Tibial nerve (tissue), 4 donors: ENCODE measurements at places on chromosomes 11 and 22.

DNA sequence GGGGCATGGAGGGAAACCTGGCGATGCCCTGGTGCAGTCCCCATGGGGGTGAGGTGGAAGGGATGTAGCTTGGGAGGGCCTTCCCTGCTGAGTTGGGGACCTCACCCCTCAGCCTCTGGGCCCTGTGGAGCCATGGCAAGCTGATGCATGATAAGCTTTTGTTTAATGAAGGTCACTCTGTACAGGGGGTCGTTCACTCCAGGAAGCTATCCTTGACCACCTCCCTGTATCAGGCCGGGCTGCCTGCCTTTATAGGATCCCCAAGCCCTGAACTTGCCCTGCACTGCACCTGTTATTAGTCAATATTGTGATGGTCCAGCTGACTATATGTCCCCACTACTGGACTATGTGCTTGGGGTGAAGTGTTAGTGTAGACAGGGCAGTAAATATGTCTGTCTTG is 49.7 kb upstream of the MYEOV start:
- no peak for DNase-seq

DNA sequence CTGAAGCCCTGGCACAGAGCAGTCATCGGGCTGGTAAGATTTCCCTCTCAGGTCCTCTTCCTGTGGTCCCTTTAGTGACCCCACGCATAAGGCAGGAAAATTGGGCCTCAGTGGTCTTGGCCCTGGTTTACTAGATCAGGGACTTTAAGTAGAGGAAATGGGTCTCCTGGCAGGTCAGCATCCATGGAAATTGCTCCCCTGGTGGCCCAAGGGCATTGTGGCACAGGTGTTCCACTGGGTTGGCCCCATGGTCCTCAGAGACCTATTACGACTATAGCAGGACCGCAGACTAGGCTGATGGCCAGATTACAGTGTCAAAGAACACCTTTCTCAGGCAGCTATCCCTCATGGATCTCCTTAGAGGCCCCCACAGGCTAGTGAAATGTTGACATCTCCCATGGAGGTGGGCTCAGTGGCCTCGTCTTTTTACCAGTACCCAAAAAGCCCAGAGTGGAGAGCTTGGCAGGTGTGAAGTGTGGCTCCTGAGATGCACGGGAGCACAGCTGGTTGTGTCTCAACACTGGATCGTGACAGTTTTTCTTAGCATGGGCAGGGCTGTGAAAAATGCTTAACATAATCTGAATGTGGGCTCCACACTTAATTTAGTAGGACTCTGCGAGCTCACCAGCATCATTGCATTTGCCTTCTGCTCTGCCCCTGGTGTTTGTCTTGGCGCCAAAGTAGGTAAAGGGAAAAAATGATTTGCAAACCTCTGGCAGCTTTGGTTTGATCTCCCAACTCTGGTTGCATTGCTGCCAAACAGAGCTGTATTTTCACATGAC is 74.2 kb downstream of the ZBTB16 start:
- DNase-seq, result no peak

GRCh38 chr11:10450462-10451425 is 4.3 kb upstream of the AMPD3 start:
- DNase-seq, result no peak

DNA sequence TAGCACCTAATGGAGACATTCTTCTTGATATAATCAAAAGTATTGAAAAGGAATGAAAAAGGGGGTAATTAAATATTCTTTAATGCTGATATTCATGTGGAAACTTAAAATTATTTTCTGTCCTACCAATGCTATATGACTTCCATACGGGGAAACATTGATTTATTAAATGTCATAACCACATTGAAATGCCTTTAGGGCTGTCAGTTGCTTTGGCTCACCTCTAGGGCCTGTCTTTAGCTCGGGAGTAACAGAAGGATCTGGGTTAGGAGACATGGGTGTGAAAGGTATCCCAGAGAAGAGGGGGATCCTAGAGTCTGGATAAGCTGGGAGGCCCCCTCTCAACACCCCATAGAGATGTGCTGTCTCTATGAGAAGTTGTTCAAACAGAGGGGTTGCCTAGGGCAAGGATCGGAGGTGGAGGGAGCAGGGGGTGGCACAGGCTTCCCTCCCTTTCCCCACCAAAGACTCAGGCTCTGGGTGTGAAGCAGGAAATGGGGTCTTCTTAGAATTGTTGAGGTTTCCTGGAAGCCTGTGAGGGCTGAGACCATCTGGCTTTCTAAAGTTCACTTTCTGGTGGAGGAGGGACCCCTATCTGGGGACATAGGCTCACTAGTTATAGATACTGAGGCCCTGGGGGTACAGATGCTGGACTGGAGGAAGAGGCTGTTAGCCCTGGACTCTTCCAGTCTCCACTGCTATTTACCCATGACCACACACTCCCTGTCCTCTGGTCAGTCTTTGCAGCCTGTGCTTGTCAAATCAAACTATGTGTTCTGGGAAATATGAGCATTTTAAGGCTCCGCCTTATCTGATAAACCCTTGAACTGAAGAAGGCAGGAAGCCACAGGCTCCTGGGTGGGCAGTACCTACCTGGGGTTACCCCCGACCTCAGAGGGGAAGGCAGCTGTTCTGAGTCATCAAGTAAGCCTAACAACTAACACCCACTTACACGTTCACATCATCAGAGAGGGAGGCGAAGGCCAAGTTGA is 55.8 kb upstream of the RRAS2 start:
- no peak for DNase-seq

DNA sequence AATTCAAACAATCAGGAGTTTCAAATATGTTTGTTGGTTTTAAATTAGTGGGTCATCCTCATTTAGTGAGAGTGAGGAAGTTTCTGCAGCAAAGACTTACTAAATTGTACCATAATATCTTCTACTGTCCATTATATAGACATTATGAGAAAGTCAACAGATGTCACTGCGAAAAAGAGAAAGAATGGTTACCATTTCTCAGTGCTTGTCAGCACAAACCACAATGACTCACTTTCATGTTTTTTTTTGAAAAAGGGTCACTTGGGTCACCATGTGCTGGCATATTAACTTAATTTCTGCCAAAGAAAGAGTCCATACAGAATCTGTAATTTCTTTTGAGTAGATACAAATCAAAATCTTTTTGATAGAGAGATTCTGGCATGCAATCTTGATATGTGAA is 924.6 kb upstream of the FAT3 start:
- no peak for DNase-seq

DNA sequence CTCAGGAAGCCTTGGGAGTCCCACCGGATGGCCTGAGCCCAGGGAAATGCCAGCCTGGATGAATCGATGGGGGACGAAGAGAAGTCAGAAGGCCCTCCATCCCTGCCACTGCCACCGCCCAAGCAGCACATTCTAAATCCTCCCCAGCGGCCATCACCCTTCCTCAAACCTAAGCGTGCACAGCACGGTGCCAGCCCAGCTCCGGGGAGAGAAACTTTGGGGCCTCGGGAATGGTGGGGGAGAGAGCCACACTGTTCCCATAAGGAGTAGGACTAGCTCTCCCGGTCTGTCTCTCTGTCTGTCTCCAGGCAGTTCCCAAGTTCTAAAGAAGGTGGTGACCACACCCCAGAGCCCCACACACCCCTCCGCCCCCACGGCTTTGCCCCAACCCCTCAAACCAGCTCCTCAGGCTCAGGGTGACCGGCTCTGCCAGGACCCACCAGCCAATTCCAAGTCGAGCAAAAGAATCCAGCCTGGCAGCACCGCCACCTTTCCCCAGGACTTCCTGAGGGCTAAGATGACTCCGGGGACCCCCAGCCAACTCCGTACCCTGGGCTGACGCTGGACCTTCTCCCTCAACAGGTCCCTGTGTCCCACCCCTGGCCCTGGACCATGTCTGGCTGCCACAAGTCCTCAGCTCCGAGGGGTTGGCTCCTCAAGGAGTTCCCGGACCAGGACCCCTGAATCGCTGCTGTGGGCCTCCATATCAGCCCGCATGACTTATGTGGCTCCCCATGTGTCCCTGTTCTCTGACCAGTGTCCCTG is 2.7 kb downstream of the AHNAK start:
- no peak for DNase-seq

- DNase-seq, result no peak
These were observed 272.0 kb upstream of the SESN3 start for GRCh38 chr11:95503047-95503446.

- no peak for DNase-seq
These were observed 10.1 kb upstream of the BAIAP2L2 start for GRCh38 chr22:38120359-38121110.

DNA sequence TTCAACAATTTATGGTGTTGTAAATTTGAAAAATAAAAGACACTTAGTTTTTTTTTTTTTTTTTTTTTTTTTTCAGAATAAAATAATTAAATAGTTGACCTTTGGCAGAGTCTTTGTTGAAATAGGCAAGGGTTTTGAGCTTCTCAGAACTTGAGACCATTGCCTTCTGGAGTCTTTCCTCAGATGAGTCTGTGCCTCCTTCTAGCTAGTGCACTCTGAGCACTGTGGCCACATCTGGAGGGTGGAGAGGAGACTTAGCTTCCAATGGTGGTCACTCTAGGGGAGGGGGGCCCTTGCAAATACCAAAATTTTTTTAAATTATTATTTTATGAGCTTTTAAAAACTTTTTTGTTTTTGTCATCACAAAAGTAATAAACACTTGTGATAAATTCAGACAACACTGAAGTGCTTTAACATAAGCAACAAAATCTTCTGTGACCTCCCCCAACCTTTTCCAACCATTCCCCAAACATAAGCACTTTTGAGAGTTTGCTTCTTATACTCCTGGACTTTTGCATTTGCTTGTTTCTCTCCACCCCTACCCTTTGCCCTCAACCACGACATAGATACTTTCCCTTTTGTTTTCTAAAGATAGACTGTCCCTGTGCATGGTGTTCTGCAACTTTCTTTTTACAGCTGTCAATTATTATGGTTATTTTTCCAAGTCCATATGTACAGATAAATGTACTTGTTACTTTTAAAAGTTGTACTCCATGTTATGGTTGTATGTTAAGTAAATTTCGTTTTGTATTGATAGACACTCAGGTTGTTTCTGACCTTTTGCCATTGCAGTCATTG is 41.1 kb downstream of the BMAL1 start:
- DNase-seq, result no peak

GRCh38 chr22:48112687-48113521 is 1350.5 kb downstream of the TBC1D22A start:
- no peak for DNase-seq

DNA sequence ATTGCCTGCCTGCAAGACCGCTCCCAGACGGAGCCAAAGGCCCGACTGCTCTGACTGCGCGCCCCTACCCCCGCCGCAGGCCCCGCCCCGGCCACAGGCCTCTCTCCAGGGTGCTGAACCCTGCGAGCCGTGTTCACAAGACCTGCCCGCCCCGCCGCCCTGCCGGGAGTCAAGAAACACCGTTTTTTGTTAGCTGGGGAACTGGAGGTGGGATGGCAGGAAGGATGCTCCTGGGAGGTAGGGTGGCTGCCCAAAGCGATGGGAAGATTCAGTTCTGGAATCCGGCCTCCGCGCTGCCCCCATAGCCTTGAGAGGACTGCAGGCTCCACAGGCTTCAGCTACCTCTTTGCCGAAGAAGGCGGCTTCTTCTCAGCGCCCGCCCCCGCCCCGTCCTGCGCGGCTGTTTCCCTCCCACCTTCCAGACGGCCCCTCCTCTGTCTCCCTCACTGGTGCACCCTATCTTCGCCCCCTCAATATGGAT is 2.7 kb upstream of the PDE2A start:
- DNase-seq, result peak; percentile 19

- DNase-seq, result peak; percentile 17
These were observed 251.8 kb upstream of the BLID start for GRCh38 chr11:122367809-122368231.

DNA sequence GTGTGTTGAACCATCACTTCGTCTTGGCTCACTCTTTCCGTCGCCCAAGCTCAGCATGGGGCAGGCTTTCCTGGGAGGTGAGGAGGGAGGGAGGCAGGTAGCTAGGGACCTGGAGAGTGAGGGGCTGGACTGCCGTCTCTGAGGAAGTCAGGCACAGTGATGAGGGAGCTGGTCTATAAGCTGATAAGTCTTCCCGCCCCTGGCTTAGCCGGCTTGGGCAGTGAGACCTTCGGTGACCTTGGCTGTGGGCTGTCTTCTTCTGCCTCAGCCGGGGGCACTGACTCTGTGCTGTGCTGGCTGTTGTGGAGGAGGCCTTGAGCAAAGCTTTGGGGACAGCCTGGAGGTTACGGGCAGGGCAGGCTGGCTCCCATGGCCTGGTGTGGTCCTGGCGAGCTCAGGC is 18.7 kb downstream of the GNAZ start:
- DNase-seq, result no peak

DNA sequence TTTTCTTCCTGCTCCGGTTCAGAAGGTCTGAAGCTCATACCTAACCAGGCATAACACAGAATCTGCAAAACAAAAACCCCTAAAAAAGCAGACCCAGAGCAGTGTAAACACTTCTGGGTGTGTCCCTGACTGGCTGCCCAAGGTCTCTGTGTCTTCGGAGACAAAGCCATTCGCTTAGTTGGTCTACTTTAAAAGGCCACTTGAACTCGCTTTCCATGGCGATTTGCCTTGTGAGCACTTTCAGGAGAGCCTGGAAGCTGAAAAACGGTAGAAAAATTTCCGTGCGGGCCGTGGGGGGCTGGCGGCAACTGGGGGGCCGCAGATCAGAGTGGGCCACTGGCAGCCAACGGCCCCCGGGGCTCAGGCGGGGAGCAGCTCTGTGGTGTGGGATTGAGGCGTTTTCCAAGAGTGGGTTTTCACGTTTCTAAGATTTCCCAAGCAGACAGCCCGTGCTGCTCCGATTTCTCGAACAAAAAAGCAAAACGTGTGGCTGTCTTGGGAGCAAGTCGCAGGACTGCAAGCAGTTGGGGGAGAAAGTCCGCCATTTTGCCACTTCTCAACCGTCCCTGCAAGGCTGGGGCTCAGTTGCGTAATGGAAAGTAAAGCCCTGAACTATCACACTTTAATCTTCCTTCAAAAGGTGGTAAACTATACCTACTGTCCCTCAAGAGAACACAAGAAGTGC is 661 bp upstream of the MALAT1 start:
- DNase-seq, result no peak

DNA sequence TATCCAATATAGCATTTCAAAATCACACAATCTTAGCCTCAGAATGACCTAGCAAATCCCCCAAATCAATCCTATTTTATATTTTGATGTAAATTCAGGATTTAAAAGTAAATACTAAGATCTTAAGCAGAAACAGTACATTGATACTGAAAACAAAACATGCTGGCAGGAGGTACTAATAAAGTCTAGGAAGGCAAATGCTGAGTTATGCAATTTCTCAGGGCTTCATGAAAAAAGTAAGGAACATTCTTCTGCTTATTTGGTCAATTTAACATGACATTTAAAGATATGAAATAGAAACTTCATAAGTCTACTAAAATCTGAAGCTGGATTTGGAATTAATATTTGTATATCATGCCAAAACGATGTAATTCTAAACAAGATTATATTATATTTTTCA is 153.3 kb downstream of the SWAP70 start:
- DNase-seq, result no peak

- peak; percentile 80 for DNase-seq
These were observed at the start of gene ZNF74 for GRCh38 chr22:20393705-20394476. Gene ZNF74 (plus strand): TSS chr22:20394151. CDS start chr22:20394629, 478 bp downstream.

GRCh38 chr11:83678831-83679584 is 392.8 kb upstream of the CCDC90B start:
- DNase-seq, result no peak
